ENCODE measurements at places on chromosomes 2 and 18.

DNA sequence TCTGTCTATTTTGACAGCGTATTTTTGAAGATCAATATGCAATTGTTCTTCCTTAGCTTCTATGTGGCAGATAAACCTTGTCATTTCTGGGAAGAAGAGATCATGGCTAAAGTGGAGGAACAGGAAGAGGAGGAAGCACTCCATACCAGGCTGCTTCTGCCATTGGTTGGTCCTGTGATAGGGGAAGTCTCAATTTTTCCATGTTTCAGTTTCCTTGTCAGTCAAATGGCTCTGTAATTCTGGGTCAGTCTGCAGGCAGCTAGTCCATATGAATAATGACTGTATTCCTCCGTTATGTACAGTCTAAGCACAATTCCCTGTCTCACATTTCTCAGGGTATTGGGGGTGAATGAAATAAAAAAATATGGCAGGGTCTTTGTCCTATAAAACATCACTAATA is 277.6 kb upstream of the CXCR4 start:
- no peak for DNase-seq

- no peak for DNase-seq
Observed at GRCh38 chr2:2399396-2399795, 68.3 kb upstream of the MYT1L start.

- no peak for DNase-seq
Observed at GRCh38 chr2:37713258-37713700, 41.8 kb upstream of the CDC42EP3 start.

DNA sequence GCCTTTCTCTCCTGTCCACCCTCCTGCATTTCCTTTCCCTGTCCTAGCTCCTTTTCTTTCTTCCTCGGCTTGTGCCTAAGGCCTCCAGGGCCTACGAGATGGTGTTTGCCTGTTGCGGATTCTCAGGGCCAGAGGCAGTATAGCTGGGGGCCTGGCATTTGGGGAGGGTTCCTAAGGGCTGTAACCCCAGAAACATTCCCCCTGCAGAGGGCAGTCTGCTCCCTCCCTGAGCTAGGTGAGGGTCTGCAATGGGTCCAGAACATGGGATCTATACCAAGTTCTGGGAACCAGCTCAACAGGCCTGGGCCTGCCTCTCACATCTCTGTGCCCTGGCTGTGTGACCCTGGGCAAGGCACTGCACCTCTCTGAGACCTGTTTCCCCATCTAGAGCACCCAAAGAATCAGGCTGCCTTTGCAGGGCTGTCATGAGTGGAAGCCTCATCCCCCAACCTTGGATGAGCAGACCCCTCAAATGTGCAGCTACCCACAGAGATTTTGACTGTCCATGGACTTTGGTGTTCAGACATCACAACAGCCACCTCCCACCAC is 97.5 kb downstream of the GLI2 start:
- no peak for DNase-seq

DNA sequence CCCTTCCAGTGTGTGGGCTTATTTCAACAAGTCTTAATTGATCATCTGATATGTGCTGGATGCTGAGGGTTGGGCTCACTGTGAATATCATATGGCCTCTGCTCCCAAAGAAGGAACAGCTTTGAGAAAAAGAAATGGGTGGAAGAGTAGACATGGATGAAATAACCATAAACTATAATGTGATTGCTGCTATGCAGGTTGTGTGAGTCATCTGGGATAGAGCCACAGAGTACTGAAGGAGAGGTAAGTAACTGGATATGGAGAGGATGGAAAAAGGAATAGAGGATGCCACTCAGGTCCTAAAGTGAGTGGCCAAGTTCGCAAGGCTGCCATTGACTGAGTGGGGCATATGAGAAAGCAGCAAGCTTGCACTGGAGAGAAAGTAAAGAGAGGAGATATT is 8.7 kb upstream of the DSG2 start:
- DNase-seq: no peak

DNA sequence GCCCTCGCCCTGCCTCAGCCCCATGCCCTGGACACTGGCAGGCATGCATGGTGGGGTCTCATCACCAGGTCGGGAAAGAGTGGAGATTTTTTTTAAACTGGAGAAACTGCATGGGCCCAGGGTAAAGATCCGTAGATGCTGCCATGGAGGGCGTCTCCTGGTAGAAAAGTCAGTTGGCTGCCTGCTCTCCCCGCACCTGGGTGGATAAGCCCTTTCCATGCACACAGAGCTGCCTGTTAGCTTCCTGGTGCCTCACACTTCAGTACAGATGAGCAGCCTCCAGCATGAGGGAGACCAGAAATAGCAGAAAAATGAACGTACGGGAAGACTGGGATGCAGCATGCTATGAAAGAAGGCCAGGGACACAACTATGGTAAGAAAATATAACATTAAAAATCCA is 92.0 kb downstream of the ASAP2 start:
- no peak for DNase-seq

DNA sequence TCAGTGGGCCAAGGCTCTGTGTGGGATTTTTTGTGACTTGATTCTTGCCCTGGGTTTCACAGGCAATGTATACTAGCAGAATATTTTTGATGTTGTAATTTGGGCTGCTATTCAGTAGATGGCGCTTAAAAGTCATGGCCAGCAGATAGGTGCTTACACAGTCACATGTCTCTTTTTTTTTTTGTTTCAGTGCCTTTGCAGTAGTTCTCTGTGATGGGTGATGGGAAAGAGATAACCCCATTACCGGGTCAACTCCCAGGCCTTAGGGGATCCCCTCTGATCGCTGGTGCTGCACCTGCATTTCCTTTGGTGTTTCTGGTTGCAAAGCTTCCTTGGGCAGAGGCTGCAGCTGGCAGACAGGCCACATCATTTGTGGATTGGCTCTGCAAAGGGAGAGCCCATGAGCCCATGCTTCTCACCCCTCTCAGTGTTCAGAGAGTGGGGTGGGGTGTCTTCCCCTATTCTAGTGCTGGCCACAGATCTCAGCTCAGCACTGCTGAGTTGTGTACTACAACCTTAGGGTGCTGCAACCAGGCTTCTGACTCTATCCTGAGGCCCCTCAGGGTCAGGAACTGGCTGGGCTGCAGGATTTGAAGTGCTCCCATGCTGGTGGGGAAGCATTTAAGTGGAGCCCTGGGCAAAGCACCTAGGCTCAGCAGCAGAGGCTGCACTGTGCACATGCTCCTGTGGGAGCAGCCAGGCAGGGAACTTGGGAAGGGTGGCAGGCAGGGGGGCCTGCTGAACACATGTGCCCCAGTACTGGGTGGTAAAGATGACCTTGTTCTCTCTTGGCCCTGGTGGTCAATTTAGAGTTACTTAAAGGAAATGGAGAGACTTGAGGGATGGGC is 219.8 kb upstream of the SPHKAP start:
- DNase-seq: no peak

GRCh38 chr2:60560734-60561644 is 7.5 kb upstream of the BCL11A start:
- no peak for DNase-seq

DNA sequence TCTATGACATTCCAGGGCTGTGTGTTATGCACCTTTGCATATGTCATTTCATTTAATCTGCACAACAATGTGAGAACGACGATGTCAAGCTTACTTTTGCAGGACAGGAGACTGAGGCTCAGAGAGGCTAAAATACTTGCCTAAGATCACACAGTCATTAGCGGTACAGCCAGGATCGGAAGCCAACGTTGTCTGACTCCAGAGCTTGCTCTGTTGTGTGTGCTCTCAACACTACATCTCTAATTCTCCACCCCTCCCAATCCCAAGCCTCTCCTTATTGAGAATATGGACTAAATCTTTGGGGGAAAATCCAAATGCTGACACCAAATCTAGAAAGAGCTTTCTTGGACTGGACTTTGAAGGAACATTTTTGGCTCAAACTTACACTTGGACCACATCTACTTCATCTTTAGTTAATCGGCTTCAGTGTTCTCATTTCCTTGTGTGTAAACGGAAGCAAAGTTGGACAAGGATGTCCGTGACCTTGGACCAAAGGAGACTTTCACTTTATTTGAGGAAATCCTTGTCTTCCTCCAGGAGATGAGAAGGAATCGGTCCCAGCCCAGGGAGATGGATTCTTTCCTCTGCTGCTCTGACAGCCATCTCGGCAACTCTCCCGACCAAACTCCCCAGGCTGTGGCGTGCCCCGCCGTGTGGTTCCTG is 242.4 kb downstream of the LPIN1 start:
- no peak for DNase-seq

DNA sequence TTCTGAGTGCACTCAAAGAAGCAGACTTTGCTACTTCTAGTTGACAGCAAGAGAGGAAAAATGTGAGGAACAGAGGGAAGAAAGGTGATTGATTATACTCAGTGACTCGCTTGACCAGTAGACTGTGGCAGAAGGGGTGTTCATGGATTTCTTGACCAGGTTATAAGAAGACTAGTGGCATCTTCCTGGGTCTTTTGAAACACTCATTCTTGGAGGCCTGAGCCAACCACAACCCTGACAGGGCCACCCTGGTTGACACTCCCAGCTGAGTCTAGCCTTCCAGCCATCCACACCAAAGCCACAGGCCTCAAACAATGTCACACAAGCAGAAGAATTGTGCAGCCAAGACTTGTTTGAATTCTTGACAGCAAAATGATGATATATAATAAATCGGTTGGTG is 366.3 kb downstream of the SS18 start:
- DNase-seq: no peak

DNA sequence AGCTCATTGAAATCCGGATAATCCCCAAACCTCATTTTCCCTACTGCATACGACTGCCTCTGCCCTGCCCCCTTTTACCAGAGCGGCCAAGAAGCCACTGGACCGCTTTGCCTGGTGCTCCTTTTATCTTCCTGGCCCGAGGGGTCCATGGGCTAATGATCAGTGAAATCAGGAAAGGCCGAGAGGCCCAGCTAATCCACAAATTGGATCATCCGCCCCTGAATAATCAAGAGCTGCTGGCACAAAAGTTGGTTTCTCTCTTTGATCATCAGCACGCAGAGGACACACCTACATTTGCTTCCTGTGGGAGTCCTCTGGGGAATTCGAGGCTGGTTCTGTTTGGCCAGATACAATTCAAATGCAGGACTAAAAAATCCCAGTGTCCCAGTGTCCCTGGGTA is 144.5 kb downstream of the INSIG2 start:
- no peak for DNase-seq

- DNase-seq: peak; percentile 14
Observed at GRCh38 chr2:232781765-232782164, 5.4 kb upstream of the KCNJ13 start.

- no peak for DNase-seq
Observed at GRCh38 chr2:238030422-238031155, 30.2 kb upstream of the SCLY start.

GRCh38 chr2:63257473-63257872 is 206.8 kb downstream of the OTX1 start:
- DNase-seq: no peak

DNA sequence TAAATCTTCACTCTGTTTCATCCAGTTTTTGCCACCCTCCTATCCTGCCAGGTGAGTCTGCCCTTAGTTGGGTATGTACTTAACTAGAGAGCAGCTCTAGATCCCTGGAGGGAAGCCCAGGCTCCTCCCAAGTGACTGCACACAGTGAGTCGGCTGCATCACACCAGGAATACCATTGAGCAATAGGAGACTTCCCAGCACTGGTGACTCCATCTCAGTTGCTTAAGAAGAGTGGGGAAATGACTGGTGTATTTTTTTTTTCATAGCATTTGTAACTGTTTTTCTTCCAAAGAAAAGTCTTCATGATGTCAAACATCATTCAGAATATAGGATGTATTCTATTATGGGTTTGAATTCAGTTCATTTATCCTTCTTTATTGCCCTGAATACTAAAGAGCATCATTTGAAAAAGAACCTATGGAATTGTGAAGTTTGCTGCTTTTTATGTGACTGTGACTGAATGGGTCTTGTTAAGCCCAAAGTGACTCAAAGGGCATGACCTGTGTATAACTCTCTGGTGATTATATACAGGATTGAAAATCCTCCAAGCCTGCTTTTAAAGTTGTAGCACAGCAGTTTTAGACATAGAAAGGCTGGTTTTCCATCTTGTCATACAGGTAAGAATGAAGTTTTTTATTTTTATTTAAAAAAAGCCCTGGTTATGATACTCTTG is 84.3 kb downstream of the MAP3K20 start:
- DNase-seq: no peak

- no peak for DNase-seq
Observed at GRCh38 chr2:232970051-232970450, 43.0 kb downstream of the NGEF start.

GRCh38 chr2:228329282-228329681 is 147.8 kb upstream of the SPHKAP start:
- no peak for DNase-seq

DNA sequence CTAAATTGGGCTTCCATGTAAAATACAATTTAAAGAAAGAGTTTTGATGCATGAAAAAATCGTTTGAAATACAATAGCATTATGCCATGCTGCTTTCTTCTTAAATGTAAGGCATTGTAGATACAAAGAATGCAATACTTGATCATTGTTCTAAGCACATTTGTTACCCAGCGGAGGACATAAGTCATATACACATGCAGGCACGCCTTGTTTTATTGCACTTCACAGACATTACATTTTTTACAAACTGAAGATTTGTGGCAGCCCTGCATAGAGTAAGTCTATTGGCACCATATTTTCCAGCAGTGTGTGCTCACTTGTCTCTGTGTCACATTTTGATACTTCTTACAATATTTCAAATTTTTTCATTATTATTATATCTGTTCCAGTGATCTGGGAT is 345.0 kb downstream of the CLIP4 start:
- no peak for DNase-seq

DNA sequence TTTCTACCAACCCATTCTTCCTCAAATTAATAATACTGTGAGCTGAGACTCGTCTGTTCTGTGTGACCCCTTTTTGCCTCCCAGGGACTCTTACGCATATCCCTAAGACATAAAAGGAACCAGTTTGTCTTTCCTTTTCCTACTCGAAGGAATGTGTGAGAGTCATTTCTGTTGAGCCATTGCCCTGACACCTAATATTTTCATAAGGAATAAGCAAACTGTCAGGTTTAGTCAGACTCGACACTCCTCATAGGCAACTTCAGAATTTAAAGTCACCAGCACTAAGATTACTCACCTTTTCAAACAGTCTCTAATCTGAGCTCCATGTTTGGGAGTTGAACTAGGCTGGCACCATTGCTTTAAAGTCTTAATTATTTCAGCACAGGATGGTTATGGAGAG is 305.5 kb downstream of the IKZF2 start:
- DNase-seq: no peak

- no peak for DNase-seq
Observed at GRCh38 chr2:17804358-17804757, 11.9 kb upstream of the MSGN1 start.

Measured in stimulated activated CD4-positive, alpha-beta T cell treated with anti-CD3 and anti-CD28 coated beads, Interleukin-12 subunit alpha, Interleukin-12 subunit beta, amount 100 ng/mL, for 48 hours (primary cell).